Immature natural killer cell (primary cell): ENCODE measurements at places on chromosomes 4 and X.

GRCh38 chrX:40403757-40404156, 177.0 kb upstream of the ATP6AP2 start:
- no peak for DNase-seq

- DNase-seq: no peak
Measured at GRCh38 chr4:5751666-5752375, 40.8 kb downstream of the EVC start.

- DNase-seq: no peak
Measured at GRCh38 chr4:109432696-109433095, 919 bp upstream of the SEC24B start.

DNA sequence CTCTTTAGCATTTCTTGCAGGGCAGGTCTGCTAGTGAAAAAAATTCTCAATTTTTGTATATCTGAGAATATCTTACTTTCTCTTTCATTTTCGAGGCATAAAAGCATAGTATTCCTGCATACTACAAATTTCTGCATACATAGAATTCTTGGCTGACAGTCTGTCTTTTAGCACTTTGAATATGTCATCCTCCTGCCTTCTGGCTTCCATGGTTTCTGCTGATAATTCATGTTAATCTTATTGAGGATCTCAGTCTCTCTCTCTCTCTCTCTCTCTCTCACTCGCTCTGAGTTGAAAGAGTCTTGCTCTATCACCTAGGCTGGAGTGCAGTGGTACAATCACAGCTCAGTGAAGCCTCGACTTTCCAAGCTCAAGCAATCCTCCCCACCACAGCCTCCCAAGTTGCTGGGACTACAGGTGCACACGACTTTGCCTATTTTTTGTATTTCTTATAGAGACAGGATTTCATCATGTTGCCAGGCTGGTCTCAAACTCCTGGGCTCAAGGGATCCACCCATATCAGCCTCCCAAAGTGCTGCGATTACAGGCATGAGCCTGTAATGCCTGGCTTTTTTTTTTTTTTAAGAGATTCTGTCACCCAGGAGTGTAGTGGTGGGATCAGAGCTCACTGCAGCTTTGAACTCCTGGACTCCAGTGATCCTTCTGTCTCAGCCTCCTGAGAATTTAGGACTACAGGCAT, 161.3 kb downstream of the FNIP2 start:
- DNase-seq: no peak

GRCh38 chr4:185745891-185746290, 66.1 kb downstream of the SORBS2 start:
- no peak for DNase-seq
